ENCODE measurements at places on chromosomes 4 and X. TPM values are rescaled to one million over a fixed set of nuclear protein-coding genes. Genes with fewer than 3 reads are reported as not detected.
A peak's percentile ranks its signal among the peaks of the same experiment; 100 is the strongest.

DNA sequence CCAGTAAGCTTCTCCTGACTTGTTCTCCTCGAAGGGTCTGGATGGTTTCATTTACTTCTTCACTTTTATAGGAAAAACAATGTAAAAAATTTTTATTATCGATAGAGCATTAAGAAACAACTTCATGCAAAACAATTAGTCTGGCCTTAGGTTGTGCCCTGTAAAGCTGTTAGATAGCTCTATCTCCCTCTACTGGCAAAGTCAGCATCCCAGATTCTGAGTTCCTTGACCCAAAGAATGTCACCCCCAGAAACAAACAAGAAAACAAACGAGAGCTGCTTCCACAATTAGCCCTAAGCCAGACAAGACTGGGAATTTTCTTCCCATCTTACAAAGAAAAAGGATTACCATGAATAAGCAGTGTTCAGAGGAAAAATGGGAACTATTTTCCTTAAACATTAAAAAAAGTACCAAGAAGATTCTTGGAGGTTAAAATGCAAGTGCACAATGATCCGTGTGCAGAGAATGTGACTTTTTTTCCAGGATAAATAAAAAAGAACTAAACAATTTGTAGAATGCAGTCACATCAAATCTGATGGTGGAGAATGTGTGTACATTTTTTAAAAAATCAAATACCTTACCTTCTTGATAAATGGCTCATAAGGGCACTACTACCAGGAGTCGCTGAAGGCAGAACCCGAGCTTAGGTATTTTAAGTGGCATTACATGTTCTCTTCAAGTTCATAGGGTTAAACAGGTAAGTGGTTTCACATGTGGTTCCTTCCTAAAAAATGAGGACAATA lies 293.2 kb downstream of the FBXO8 start:
- ATAC-seq = peak; percentile 16

DNA sequence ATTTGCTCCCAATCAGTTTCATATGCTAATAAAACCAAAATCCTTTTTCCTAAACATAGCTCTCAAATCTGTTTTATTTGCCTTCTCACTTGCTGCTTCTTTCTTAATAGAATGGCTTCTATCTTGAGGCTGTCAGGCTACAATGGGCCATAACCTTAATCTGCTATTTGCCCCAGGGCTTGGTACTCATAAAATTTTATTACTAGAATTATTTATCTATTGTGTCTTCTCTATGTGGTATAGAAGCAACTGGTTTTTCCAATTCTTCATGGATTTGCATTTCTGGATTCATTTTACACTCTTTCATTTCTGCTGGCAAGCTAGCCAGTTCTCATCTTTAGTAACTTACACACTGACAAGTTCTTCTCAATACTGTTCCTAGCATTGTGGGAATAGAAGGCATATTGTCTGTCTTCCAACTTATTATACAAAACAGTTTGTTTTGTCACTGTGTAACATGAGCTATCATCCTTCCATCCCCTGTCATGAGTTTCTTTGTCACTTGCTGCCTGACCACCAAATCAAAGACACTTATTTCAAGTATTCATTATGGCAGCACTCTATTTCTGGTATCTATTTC lies 96.6 kb upstream of the KCNIP4 start:
- ATAC-seq = no peak

DNA sequence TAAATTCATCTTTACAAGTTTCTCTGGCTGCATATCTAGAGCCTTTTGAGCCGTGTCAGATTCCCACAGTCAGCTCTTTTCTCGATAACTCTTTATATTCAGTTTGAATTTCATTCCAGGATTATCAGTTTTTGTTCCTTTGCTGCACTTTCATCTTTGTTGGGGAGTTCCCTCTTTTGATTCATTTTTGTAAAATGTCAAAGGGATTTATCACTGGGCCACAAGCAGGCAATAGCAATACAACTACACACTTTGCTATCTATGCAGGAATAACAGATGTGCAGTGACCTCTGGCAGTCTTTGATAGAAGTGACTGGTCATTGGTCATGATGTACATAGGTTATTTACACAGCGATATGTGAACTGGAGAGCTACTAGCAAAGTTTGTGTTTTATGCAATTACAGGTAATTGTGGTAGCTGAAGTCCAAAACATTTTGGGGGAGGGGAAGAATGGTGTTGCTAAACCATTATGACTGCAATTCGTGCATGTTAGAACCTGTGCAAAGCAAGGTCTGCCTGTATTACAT lies 43.8 kb downstream of the HPGDS start:
- no peak for ATAC-seq

DNA sequence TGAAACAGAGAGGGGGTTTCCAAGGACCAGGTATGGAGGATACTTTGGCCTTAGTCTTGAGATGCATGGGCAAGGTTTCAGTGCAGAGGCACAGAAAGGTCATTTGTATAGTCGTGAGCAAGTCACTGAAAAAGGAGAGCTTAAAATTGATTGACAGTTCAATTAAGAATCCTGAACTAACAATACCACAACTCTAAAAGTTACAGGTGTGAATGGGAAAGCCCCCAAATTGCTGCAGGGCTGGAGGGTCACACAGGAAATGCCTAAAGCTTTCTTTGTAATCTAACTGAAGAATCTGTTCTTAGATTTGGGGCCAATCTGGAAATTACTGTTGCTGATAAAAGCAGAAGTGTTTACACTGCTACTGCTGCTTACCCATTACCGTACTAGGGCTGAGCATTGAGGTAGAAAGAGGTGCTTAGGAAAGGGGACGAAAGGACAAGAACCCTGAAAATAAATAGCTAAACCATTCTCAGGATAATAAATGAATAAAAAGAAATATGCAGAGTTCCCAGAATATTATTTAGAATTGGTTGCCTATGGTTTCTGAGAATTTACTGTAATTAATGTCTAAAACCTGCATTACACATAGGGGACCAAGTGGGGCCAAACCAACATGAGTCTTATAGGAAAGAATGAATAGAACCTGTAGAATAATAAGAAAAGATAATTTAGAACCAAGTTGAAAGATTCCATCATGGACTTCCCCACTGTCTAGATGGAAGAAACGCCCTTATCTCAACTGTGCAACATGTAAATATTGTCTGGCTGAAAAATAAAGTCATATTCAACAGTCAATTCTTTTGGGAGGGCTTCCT lies 91.9 kb upstream of the PPP1R2C start:
- no peak for ATAC-seq

GRCh38 chr4:111937368-111937767 lies 207.9 kb upstream of the FAM241A start:
- no peak for ATAC-seq

DNA sequence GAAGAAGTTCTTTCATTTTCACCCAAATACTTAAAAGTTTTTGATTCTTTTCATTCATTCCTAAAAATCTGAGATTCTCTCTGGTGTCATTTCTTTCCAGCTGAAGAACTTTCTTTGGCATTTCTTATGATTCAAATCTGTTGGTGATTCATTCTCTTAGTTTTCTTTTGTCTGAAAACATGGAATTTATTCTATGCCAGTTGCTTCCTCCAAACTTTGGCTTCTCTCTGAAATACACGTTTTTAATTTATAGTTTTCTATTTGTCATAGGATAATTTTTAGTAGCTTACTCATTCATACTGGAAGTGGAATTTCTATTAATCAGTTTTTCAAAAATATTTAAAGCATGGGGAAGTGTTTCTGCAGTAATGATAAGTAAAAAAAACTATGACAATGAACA lies 1012.0 kb downstream of the RPA4 start:
- ATAC-seq = no peak

DNA sequence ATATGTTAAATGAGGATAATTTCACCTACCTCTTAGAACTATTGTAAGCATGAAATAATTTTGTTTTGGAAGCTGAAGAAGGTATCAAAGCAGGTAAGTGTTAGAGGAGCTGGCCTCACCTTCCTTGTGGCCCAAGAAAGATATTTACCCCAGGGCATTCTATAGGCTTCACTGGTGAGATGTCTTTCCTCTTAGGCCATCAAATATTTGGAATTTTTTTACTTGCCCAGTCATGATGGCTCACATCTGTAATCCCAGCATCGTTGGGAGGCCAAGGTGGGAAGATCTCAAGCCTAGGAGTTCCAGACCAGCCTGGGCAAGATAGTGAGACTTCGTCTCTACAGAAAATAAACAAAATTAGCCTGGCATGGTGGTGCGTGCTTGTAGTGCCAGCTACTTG lies 6.1 kb upstream of the SMS start:
- ATAC-seq = no peak

DNA sequence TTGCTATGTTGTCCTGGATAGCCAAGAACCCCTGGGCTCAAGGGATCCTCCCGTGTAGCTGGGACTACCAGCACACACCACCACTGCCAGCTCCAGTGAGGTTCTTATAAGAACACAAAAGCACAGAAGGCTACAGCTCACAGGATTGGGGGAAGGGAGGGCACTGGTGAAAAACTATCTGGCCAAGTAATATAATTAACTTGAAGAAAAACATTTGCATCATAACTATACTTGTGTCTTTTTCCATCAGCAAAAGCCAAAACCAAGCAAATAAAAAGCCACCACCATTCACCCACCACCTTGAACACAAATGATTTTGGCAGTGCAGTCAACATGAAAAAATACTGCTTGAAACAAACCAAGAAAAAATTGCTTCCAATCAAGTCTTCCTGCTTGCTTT lies 188.2 kb downstream of the MAML3 start:
- ATAC-seq = no peak

DNA sequence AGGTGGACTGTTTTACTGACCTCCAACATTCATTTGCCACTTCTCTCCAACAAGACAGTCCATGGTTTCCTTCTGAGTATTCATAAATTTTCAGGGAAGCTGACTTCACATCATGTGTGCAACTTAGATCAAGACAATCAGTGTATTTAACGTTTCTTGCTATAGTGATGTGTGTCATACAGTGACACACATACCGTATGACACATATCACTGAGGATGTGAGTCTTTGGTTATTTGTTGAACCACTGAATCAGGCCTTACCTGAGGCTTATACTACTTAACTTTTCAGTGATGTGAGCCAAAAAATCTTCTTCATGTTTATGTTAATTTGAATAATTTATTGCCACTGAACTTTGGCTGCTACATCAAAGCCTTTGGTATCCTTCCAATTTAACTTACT lies 166.8 kb downstream of the BMPR1B start:
- no peak for ATAC-seq

- no peak for ATAC-seq
Observed at GRCh38 chrX:27575565-27575964, 14.6 kb upstream of the DCAF8L2 start.

DNA sequence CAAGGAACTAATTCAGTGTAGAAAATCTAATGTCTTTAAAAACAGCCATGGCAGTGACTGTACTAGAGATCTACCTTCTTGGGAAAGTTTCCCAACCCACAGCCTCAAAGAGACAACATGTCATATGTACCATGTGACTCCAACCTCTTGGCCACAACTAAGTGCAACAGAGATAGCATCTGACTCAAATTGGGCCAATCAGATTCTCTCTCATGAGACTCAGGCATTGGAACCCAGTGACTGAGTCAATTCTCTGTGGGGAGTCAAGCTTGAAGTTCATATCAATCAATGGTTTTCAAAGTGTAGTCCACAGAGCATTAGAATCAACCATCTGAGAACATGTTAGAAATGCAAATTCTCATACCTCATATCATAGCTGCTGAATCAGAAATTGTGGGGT lies 123.3 kb downstream of the MBNL3 start:
- ATAC-seq = no peak

- no peak for ATAC-seq
Observed at GRCh38 chr4:2361366-2362265, 56.8 kb downstream of the ZFYVE28 start.

DNA sequence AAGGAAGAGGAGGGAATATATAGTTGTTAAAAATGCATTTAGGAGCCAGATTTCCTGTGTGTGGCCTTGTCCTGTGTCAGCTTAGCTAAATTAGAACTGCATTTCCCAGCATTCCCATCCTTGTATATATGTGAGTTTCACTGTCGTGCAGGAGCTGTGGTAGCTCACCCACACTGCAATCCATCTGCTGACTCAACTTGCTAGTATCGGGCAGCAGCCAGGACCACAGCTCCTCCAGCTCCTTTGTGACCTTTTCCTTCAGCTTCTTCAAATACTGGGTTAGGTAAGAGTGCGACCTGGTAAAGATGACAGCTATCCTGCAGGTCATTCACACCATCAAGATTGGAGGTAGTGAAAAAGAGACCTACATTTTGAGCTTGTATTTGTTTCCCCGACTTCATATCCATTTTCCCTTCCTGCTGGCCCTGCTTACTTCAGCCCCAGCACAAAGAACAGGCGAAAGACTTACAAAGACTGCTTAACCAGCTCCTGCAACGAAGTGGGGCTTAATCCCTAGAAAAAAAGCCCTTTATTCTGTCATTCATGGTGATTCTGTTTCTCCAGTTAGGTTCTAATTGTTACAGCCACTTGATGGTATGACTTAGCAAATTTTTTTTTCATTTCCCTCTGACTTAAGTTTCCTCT lies 11.4 kb downstream of the ASIC5 start:
- no peak for ATAC-seq

GRCh38 chr4:121071640-121072223 lies 603 bp downstream of the NDNF start:
- ATAC-seq = no peak

DNA sequence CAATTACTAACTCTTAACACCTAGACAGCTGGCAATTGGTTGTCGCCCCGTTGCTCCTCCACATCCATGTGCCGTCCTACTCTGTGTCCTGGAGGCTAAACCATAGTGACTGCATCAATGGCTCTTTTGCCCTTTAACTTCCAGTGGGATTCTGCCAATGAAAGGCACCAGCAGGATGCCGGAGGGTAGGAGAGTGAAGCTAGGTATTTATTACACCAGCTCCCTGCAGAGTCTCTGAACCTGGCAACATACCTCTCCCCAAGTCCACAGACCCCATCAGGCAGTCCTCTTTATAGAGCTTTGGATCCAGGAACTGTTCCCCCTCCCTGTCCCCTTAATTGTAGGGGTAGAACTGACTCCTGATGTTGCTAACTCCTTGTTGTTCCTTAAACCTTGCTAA lies 426.8 kb downstream of the HNRNPD start:
- no peak for ATAC-seq

DNA sequence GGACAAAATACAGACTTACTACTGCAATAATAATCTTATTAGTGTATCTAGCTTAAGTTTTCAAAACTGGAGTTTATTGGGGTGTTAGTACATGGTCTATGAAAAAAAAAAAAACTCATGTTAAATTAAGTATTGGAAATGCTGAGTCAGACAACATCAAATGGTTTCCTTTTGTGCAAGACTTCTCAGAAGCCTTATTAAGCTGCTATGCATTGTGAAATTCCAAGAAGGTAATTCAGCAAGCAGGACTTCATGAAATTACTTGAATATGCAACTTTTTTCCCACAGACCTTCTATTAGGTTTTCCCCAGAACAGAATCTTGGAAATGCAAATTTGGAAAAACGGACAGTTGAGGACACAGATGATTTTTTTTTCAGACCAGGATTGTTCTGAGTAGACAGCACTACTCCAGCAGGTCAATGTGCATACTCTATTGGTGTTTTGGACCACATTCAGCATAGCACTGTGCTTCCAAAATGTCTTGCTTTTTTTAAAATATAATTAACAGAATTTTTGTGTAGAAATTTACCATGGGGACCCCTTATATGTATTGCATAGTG lies 568.8 kb upstream of the TENM3 start:
- no peak for ATAC-seq

- no peak for ATAC-seq
Observed at GRCh38 chrX:124229374-124229773, 103.1 kb upstream of the TEX13D start.

Gene SHOX
- total RNA-seq = not detected

Gene ITM2A
- 30.0 TPM for total RNA-seq

Gene ASB9
- total RNA-seq = 4.4 TPM

Gene FAM184B
- not detected for total RNA-seq

Gene GAGE2A
- total RNA-seq = not detected

Gene LNX1
- total RNA-seq = 3.9 TPM

Gene CYP4V2
- total RNA-seq = 44.7 TPM

Gene RTL3
- 10.0 TPM for total RNA-seq

All from gastroesophageal sphincter (tissue), 4 donors.